CD4-positive, alpha-beta T cell treated with Interleukin-15 for 4 hours (primary cell): ENCODE measurements at places on chromosomes 13 and 19.

DNA sequence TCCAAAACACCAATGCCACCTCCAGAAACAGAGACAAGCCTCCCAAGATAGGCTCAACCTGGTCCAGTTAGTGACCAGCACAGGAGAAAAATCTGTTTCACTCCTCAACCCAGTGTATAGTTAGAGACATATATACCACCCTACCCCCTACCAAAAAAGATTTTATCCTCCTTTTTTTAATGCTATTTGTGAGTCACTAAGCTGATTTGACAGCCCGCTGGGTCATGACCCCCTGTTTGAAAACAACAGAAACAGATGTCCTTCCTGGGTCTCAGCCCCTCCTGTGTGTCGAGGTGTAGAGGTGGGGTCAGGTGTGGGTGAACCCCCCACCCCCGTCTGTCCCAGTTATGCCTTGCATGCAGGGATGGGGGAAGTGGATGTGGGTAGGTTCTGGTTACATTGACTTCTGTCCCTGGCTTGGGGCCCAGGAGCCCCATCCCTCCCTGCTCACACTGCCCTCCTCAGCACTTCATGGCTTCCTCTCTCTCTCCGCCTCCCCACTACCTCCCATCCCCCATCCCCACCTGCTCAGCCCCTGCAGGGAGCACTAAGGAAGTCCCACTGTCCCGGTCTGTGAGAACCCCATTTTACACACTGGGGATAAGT lies 14.0 kb upstream of the TOMM40 start:
- no peak for DNase-seq

DNA sequence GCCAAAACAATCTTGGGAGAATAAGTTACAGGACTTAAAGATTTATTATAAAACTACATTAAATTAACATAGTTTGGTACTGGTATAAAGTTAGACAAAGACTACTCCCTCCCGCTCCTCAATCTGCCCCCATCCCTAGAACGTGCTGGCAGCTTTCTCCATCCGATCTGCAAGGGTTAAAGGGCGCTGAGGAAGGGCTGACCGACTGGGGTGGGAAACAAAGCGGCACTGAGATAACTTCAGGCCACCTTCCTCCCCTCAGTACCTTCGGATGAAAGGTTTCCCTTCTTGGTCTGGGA lies 790 bp upstream of the SUGT1 start:
- DNase-seq, result no peak

- no peak for DNase-seq
Measured at GRCh38 chr19:47356900-47357299, 7.8 kb downstream of the DHX34 start.

- no peak for DNase-seq
Measured at GRCh38 chr13:49060678-49061387, 85.1 kb downstream of the FNDC3A start.

- DNase-seq, result peak; percentile 25
Measured at GRCh38 chr13:113562085-113562749, 22.3 kb upstream of the TFDP1 start.

- DNase-seq, result no peak
Measured at GRCh38 chr19:18390065-18390907, 4.3 kb downstream of the GDF15 start.

DNA sequence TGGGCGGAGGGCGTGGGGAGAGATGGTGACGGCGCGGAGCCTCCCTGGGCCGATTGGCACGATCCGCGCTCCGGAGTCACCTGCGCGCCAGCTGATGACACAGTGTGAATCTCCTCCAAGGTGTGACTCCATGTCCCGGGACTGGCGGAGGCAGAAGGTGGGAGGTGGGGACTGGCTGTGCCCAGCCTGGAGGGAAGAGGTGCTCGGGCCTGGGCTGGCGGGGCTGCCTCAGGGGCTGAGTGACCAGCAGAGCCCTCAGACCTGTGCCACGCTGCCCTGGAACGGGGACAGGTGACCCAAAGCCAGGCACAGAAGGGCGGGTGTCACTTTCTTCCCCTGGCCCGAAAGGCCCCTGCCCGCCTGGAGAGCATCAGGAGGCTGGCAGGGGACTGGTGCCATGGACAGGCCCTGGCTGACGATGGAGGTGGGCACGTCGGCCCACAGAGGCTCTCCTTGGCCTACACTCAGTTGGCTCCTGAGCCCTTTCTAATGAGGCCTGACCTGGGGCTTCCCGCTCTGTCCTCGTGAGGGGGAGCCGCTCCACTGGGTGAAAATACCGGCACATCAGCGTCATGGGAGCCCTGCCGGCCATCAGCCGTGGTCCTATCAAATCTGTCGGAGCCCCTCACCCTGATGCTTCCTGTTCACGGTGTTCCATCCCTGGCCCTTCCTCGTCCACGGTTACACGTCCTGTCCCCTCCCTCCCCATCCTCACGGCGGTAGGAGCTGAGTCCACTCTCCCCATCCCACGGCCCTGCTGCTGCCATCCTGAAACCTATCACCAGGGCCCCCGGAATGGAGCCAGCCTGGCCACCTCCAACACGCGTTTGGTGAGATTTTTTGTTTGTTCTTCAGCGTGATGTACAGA lies 75.6 kb downstream of the SPACA7 start:
- DNase-seq, result no peak

DNA sequence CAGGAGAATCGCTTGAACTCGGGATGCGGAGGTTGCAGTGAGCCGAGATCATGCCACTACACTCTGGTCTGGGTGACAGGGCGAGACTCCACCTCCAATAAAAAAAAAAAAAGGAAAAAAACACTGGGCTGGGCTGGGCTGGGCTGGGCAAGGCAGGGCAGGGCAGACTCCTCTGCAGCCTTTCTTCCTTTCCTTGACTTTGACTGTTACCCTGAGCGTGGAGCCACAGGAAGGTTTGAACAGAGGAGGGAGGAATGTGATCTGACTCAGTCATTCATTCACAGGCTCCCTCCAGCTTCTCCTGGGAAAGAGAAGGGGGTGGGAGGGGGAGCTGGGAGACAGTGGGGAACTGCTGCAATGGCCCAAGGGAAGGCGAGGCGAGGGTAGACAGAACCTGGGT lies 2.7 kb upstream of the ACTN4 start:
- no peak for DNase-seq

GRCh38 chr13:41613471-41613870 lies 156.1 kb downstream of the RGCC start:
- DNase-seq, result no peak

DNA sequence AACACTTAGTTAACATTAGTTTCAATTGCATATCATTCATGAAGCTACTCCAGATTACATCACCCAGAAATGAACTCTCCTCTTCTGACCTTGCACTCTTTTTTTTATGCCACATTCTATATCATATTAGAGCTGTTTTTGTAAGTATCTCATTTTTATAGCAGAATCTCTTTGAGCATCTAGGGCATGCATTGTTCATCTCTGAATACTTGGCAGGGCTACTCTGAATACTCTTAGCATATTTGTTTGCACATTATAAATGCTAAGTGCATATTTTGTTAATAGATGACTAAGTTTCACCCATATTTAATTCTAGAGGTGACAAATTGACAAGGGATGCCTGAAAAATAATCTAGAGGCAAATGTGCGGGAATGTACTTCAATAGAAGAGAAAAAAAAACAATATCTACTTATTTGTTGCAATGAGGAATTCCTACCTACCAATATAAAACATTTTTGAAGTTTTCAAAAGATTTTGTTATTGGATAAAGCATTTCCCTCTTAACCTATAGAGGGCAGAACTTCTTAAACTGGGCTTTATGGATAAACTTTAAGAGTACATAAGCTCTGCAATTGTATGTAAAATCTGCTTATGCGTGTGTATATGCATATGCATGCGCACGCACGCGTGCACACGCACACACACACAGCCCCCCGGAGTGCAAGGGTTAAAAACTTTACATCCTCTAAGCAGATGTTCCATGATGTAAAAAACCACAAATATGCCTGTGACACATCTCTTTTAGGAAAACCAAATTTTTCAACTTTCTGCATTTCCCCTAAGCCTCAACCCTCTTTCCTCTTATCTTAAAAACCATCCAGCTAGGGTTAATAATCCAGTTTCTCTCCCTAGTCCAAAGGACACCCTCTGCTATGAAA lies 73.0 kb upstream of the OXGR1 start:
- no peak for DNase-seq

DNA sequence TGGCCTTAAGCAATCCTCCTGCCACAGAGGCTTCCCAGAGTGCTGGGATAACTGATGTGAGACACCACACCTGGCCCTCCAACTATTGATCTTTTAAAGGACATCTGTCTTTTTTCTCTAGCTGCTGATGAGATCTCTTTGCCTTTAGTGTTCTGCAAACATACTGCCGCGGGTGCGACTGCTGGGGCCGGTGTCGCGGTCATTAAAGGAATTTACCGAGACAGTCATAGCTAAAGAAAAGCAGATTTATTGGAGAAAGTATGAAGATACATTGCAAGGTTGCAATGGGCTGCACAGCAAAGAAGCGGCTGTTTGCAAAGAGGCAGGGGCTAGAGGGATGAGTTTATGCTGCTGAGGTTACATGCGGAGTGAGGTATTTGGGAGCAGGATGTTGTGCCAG lies 31.2 kb upstream of the LRRC4B start:
- no peak for DNase-seq

DNA sequence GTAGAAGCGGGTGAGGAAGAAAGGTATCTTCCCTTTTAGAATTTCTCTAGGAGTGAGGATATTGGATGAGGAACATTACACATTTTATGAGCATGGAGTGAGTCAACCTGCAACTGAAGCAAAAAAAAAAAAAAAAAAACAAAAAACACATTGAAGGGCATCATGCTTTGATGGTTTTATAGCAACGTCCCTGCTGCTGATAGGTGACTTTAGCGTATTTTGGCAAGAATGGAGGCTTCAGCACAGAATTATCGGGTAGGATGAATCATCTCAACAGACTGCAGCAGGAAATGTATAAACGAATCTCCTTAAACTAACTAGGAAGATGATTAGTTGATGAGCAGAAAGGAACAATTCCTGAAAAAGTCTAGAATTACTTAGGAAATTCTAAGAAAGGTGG lies 1359.6 kb upstream of the ATXN8OS start:
- no peak for DNase-seq

GRCh38 chr13:110634558-110634957 lies 19.2 kb downstream of the NAXD start:
- no peak for DNase-seq
